Activated CD4-positive, alpha-beta T cell treated with anti-CD3 and anti-CD28 coated beads, Interleukin-2, Interleukin-6, amounts not matched to agents 100 ng/mL and 50 ng/mL, durations not matched to agents 16 hours and 8 hours (primary cell): ENCODE measurements at places on chromosomes 13 and 19.

DNA sequence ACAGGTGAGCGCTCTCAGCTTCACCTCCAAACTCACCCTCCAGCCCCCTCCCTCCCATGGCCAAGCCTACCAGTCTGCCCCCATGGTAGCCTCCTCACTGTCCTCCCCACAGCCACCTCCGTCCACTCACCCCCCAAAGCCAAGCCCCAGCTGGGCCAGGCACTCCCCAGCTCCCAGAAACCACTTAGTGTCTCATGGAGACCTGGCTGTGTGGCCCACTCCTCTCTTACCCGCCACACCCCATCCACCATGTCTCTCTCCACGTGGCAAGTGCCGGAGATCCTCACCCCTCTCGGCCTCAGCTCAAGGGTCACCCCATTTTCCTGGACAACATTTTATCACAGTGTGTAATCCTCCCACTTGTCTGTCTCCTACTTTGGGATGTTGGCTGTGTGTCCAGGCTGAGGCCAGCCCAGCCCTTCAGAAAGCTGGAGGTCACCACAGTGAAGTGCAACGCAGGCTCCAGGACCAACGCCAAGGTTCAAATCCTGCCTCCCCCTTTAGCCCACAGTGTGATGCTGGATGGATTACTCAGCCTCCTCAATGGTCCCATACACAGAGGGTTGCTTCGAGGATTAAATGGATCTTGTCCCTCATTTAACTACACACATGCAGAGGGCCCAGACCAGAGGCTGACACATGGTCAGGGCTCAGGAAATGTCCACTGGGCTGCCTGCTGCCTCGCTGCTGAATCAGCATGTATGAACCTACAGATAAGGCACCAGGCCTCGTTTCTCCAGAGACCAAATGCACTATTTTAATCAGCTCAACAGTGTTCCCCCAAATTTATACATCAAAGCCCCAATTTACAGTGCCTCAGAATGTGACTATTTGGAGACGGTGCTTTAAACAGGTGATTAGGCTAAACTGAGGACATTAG, 71.3 kb downstream of the CEBPG start:
- DNase-seq = no peak

- DNase-seq = no peak
Measured at GRCh38 chr13:81714513-81714912, 1373.6 kb upstream of the SPRY2 start.

DNA sequence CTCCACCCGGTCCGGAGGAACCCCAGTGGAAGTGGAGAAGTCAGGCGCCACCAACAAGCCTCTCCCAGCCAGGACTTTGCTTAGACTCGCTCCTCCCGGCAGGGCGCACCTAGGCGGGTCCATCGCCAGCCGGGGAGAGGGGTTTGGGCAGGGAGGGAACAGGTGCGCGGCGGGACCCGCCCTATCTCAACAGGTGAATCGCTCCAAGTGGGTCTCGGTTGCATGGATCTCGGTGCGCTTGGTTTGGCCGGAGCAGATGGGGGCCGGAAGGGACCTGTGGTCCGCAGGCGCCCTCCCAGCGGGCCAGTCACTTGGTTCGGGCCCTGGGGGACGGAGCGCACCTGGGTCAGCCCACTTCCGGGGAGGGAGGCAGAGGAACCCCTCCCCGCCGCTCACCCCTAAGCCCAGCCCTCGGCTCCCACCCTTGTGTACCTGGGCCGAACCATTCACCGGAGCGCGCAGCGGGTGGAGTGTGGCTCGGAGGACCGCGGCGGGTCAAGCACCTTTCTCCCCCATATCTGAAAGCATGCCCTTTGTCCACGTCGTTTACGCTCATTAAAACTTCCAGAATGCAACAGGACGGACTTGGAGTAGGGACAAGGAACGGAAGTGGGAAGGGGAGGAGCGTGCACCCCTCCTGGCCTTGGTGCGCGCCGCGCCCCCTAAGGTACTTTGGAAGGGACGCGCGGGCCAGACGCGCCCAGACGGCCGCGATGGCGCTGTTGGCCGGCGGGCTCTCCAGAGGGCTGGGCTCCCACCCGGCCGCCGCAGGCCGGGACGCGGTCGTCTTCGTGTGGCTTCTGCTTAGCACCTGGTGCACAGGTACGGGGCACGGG, at the start of gene LSR:
Gene LSR (plus strand): TSS at position 693 of the 836 bp plus-strand sequence. CDS start 21 bp downstream, at position 714.
- DNase-seq = peak; percentile 19

GRCh38 chr13:79989217-79989661, 351.7 kb downstream of the SPRY2 start:
- DNase-seq = no peak

DNA sequence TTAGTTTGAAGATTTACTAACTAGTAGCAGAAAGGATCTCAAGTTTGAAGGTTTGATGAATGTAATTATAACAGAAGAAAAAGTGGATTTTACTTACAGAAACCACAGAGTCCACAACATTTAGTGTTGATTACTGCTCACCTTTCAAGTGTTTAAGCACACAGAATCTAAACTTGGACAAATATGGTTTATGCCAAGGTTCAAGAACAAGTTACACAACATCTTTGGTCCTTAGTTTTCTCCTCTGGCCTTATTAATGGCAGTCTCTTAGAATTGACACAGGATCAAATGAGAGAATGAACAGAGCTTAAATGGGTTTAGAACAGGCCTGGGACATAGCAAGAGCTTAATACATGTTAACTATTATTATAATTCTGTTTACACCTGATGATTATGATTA, 133.0 kb downstream of the RBM26 start:
- DNase-seq = no peak

DNA sequence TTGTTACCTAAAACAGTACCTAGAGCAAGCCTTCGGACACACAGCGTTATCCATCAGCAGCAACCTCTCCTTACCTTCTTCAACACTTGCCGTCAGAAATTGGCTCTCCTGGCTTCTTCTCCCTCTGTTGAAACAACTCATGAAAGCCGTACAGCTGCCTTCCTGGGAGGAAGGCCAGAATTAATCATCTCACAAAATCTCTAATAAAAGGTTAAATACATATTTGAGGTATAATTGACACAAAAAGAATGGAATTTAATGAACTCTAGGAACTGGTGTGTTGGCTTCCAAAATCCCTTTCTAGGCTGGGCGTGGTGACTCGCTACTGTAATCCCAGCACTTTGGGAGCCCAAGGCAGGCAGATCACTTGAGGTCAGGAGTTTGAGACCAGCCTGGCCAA, 37.3 kb upstream of the GTF2F2 start:
- no peak for DNase-seq

- no peak for DNase-seq
Measured at GRCh38 chr19:13153569-13154240, 3.5 kb downstream of the IER2 start.

DNA sequence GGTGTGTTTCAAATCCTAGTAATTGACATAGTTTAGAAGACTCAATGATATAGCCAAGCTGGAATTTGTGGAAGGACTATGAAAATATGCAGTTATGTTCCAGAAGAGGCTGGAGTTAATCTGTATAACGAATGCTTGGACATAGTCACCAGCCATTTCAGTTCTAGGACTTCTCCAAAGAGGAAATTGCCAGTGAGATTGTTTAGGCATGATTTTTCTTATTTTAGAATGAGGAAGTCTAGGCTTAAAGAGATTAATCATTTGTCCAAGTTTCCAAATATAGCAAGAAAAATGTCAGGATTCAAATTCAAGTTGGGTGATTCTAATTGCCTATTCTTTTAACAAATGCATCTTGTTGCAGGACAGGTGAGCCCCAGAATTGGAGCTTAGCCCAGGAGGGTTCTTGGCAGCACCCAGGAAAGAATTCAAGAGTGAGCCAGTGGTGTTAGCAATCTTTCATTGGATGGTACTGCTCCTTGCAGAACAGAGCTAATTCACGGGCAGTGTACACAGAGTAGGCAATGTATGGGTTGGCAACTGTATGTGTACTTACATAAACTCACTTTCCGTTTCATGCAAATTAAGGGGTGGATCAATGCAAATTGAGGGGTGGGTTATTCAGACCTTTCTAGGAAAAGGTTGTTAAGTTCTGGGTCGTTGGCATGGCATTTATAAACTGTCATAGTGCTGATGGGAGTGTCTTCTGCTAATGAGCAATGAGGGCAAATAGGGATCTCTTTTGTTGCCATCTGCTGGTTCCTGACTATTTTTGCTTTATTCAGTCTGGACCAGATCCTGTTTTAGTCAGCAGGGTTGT, 763.1 kb upstream of the SLITRK1 start:
- no peak for DNase-seq

DNA sequence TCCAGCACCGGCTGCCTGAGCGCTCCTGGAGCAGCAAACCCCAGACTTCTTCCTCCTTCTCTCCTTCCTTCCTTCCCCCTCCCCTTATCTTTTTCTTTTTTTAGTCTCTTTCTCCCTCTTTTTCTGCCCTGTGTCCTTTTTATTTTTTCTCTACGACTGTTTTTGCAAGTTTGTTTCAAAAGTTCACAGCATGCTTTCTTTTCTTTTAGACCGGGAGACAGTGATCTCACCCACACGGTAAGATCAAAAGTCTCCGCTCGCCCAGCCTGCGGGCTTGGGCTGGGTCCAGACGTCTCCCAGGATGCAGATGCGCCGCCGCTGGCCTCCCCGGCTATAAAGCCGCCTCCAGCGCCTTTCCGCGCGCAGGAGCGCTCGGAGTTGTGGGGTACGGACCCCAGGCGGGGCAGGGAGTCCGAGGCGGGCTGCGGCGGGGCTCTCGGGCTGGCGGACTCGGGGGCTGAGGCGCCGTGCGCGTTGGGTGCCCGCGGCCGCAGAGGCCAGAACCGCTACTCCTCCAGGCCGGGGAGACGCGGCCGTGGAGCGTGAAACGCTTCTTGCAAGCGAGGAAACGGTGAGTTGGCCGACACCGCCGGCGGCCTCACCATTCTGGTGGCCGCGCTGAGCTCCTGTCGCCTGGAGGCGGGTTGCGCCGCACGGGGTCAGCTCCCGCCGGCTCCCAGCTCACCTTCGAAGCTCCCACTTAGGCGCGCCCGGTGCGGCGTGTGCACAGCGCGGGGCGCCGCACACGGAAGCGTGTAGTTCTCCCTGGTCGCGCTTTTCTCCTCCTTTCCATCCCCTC, 2.0 kb upstream of the TSHZ3 start:
- DNase-seq = no peak

DNA sequence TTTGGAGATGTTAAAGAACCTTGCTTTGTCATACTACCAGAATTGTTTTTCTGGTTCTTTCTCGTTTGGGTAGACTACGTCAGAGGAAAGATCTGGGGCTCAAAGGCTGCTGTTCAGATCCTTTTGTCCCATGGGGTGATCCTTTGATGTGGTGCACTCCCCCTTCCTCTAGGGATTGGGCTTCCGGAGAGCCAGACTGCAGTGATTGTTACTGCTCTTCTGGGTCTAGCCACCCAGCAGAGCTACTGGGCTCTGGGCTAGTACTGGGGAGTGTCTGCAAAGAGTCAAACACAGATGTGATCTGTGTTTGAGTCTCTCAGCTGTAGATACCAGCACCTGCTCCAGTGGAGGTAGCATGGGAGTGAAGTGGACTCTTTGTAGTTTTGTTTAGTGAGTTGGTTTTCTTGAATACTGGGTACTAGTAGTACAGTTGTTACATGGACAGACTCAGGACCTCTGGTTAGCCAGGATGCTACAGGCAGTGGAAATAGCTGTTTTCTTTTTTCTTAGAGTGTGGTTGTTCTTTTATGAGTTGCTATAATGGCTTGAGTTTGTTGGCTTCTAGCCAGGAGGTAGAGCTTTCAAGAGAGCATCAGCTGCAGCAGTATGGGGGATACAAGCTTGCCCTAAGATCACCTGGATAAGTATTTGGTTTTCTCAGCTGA, 34.4 kb downstream of the DNAJC15 start:
- DNase-seq = no peak

GRCh38 chr19:39238209-39238608, 6.6 kb downstream of the IFNL3 start:
- no peak for DNase-seq

- DNase-seq = no peak
Measured at GRCh38 chr13:40064154-40065097, 409.0 kb downstream of the COG6 start.

- no peak for DNase-seq
Measured at GRCh38 chr19:28258829-28259228, 954.1 kb downstream of the UQCRFS1 start.

GRCh38 chr19:54425382-54425723, 10.1 kb downstream of the TTYH1 start:
- no peak for DNase-seq

- no peak for DNase-seq
Measured at GRCh38 chr13:110444226-110444653, 117.3 kb downstream of the RAB20 start.

- no peak for DNase-seq
Measured at GRCh38 chr19:58203814-58204475, 21.1 kb downstream of the ZNF274 start.

DNA sequence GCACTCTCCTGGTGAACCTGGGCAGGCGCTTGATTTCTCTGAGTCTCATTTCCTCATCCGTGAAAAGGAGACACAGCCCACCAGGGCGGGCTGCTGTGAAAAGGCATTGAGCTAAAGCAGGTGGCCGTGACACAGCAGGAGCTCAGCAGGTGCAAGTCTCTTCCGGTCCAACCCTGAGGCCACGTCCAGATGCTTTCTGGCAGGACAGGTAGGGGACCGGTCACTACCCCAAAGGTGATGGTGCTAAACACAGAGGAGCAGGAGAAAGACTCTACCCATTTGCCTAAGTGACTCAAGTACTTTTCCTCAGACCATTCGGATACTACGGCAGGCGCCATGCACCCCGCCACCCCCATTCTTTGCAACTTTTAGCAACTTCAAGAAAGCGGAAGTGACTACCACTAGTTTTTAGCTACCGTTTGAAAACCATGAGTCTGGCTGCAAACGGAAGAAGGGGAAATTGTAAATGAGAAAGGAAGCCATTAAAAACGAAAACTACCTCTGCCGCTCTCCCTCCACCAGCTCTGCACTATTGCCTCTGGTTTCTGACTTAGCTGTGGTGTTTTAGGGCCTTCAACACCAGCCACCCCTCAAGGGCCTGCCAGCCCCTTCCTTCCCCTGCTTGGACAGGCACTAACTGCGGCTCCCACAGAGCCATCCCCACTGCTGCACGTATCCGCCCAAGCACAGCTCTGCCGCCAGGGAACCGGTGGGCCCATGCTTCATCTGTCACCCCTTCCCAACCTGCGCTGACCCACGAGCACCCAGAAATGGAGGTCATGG, 4.8 kb downstream of the PPP6R1 start:
- DNase-seq = peak; percentile 78

DNA sequence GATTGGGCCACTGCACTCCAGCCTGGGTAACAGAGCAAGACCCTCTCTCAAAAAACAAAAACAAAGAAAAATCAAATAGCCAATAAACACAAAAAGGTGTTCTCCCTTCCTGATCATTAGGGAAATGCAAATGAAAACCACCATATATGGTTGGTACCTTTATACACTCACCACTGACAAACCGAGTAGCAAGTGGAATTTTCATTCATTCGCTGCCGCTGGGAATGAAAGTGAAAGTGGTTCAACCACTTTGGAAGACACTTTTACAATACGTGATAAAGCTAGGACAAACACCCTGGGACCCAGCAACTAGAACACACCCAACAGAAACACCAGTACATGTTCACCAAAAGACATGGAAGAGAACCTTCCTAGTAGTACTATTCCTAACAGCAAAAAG, 21.0 kb downstream of the GRIK5 start:
- peak; percentile 19 for DNase-seq
